ENCODE measurements at places on chromosomes 5 and 9.

- DNase-seq = peak; percentile 20
These were observed 126.7 kb downstream of the SLC25A46 start for GRCh38 chr5:110865400-110866094.

DNA sequence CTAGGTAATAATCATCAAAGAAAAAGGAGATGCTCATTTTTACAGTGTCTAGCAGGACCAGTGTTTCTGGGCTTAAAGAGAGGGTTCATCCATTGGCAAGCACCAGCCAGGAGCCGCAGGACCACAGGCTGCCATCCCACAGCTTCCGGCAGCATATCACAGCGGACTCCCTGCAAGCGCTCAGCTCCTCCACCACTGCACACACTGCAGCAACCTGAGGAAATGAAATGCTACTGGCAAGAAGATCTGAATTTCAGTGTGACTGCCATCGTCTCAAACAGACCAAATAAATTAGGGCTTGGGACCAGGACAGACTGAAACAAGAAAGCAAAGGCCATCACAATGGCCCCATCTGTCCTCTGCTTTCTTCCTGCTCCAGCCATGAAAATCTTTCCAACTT is 114.2 kb downstream of the TTC39B start:
- peak; percentile 24 for DNase-seq

DNA sequence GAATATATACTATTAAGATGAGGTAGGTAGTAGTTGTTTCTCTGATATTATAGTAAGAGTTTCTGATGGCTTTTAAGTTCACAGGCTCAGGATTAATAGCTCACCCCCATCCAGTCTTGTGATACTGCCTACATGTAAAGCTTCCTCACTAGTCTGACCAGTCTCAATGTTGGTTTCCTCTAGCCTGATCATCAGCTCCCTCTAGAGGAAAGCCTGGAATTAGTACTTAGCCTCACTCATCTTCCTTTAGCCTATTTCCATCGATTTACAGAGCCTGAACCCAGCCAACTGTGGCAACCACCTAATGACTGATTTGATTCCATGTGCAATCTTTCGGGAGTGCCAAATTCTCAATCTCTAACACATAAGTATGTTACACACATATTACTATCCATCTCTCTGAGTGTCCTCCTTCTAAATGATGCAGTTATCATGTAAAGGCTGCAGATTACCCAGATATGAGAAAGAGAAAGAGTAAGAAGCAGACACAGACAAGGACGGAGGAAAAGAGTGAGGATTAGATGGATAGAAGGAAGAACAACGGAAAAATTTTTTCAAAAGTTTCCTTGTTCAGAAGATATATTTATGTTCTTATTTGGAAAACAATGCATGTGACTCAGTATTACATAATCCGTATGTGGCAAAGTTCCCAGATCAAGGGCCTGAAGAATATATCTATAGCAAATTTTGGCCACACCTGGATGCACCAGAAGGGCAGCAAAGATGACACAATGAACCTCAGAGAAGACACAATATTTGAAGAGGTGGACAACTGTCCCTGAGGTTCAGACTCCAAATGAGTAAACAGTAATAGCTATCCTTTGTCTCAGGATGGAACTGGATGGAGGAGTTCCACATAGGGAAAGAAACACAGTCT is 333.7 kb downstream of the ELAVL2 start:
- DNase-seq = peak; percentile 85

- DNase-seq = peak; percentile 90
These were observed 17.3 kb downstream of the TRIM7 start for GRCh38 chr5:181187500-181188213.

DNA sequence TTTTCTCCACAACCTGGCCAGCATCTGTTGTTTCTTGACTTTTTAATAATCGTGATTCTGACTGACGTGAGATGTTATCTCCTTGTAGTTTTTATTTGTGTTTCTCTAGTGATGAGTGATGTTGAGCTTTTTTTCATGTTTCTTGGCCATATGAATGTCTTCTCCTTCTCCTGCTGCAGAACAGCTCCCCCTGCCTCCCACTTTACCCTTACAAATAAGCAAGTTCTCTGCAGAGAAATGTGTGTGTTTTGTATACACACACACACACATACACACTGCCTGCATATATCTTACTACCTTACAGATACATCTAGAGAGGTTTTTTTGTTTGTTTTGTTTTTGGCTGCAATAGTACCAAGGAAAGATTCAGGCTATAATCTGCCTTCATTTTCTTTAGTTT is 88.7 kb upstream of the PHF24 start:
- peak; percentile 1 for DNase-seq

DNA sequence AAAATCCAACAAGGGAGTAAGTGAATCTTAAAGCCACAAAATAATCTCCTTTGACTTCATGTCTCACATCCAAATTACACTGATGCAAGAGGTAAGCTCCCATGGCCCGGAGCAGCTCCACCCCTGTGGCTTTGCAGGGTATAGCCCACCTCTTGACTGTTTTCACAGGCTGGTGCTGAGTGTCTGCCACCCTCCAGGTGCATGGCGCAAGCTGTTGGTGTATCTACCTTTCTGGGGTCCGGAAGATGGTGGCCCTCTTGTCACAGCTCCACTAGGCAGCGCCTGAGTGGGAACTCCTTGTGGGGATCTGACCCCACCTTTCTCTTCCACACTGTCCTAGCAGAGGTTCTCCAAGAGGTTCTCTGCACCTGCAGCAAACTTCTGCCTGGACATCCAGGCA is 1051.1 kb upstream of the CDH6 start:
- no peak for DNase-seq

GRCh38 chr5:137778772-137779564 is 24.8 kb upstream of the HNRNPA0 start:
- peak; percentile 75 for DNase-seq

DNA sequence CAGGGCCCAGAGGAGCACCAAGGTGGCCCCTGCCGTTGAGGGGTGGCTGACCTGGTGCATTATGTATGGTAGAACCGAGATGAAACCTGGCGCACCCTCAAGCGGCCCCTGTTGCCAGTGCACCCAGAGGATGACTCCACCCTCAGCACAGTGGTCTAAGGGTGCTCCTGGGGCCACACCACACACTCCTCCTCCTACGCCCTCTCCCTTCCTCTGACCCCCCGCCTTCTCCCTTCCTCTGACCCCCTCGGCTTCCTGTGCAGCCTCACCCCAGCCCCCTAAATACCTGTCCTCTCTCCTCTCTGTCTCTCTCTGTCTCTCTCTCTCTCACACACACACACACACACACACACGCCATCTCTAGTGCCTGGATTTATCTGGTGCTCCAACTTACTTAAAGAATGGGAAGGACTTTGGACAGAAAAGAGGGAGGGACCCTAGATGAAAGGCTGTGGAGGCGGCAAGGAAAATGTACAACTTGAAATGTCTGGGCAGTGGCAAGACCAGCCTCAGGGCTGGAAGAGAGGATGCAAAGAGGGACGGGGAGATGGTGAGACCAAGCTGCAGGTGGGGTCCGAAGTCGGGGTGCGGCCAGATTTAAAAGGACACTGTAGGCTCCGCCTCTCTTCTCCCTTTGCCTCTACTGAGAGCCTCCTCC is 18.2 kb upstream of the SLC30A5 start:
- DNase-seq = no peak
